HT1080 (cell line): ENCODE measurements at places on chromosomes 6 and 20.

DNA sequence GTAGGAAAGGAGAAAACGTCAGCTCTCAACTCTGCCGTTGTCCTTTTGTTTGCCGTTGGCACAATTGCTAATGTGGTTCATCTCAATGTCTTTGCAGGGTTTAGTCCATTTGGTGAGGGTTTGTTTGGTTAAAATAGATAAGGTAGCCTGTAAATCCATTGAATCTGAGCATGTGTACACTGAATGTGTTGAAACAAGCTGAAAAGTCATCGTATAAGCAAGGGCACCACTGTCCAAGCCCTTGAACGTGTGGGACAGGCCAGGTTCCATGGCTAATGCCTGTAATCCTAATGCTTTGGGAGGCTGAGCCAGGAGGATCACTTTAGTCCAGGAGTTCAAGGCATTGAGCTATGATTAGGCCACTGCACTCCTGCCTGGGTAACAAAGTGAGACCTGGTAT, 224.7 kb upstream of the PLCB4 start:
- no peak for DNase-seq

DNA sequence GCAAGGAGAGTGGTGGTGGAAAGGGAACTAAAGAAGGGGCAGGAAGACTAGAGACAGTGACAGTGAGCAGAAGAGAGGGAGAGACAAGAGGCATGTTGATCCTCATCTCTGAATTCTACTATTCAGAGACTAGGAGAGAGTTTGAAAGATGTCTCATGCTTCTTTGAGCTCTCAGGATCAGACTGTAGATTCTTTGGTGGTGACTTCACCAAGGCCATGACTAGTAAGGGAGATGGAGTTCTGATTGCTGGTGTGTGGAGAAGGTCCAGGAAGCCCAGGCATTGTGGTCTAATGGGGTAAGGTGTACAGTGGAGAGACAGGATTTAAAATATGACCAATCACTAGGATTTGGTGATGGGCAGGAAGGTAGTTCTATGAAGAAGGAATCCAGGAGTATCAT, 713 bp downstream of the WFDC9 start:
- peak; percentile 24 for DNase-seq

- peak; percentile 44 for DNase-seq
Measured at GRCh38 chr6:115838763-115839401, 221.8 kb downstream of the FRK start.

- no peak for DNase-seq
Measured at GRCh38 chr6:71290611-71291010, 2.0 kb downstream of the OGFRL1 start.
